ENCODE measurements at places on chromosomes 3 and 15.

- no peak for DNase-seq
These were observed 8.1 kb downstream of the ABTB1 start for GRCh38 chr3:127680798-127681221.

- DNase-seq: no peak
These were observed 38.5 kb upstream of the CTSH start for GRCh38 chr15:78983146-78983918.

- DNase-seq: no peak
These were observed 243.1 kb upstream of the LRRFIP2 start for GRCh38 chr3:37417297-37418082.

DNA sequence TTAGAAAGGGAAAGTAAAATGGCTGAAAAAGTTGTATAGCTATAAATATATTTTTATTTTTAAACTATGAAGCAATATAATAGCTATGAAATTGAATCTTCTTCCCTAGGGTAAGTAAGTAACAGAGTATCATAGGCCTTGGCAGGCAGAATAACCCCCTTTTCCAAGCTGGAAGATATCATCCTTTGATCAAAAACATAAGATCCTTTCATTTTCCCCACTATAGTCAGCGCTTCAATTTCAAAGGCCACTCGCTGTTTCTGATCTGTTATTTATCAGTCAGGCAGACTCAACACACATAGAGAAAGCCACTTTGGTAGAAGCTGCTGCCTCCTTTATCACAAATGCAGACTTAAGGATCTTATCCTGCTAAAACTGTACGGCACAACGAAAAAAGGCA lies 74.0 kb upstream of the UBE2E2 start:
- no peak for DNase-seq

DNA sequence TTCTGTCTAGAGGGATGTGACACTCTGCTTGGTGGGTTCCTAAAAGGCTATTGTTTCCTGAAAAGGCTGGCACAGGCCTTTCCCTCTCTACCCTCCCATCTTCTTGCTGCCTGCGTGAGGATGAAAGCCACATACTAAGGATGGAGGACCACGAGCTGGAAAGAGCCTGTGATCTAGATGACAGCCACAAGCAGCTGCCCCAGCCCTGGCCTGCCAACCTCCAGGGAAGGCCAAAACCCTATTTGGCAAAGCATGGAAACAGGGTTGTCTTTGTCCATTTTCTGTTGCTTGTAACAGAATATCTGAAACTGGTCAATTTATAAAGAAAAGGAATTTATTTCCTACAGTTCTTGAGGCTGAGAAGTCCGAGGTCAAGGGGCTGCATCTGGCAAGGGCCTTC lies 144.5 kb downstream of the FBLN2 start:
- no peak for DNase-seq

DNA sequence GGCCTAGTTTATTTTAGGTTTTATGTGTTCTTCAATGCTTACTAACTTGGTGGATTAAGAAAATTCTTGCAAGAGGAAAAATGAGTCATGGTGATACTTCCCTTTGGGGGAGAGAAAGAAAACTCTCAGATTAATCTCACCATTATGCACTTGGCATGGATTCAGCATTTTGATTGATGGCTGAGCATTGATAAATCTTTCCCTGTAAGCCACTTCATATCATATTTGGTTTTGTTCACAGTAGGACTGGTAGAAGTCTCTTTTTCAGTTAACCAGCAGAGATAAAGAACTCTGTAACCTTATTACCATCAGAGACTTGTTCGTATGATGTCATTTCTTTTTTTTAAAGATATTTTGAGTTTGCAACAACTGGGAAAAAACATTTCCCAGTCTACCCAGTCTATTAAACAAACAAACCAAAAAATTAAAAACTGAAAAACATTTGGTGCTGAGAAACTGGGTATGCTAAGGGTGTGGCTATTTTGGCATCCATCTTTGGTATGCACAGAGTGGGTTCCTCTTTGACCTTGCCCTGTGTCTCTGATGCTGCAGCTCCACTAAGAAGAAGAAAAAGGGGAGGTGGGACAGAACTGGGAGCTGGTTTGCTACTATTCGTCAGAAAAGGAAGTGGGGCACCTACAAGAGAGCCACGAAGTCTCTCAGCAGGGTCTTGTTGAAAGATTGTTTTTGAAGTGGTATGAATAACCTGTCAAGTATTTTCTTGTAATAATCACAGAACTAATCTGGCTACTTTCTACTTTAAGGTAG lies 17.2 kb downstream of the TMOD3 start:
- no peak for DNase-seq

DNA sequence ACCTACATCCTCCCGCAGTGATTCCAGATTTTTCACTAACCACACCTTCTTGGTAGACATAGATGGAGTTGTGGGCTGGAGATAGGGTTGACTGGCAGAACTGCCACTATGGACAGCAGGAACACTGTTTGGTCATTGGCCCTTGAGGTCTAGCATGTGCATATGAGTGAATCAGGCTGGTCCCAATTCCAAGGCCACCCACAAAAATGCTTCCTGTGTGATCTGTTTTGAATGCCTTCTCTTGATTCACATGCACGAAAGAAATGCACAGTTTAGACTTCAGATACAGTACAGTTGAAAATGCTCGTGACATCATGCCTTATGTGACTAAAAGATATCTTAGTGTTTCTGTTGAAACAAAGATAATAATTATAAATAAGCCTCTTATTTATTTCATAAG lies 285.8 kb upstream of the SEMA6D start:
- no peak for DNase-seq

DNA sequence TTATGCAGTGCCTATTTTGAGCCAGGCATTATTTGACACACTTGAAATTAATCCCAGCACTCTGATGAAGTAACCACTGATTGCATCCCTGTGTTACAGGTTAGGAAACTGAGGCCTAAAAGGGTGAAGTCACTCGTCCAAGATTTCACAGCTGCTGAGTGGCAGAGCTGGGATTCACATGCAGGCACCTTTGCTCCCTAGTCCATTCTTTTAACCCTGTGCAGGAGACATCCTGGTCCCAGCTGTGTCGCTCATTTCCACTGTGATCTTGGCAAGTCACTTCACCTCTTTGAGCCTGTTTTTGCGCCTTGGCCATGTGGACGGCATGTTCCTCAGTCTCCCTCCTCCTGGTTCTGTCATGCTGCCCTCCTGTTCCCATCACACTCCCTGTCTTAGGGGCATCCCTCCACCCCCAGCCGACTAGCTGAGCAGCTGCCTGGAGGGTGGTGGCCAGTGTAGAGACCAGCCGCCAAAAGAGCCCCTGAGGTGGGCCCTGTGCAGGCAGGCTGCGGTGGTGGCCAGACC lies 70.6 kb downstream of the SMAD6 start:
- no peak for DNase-seq

DNA sequence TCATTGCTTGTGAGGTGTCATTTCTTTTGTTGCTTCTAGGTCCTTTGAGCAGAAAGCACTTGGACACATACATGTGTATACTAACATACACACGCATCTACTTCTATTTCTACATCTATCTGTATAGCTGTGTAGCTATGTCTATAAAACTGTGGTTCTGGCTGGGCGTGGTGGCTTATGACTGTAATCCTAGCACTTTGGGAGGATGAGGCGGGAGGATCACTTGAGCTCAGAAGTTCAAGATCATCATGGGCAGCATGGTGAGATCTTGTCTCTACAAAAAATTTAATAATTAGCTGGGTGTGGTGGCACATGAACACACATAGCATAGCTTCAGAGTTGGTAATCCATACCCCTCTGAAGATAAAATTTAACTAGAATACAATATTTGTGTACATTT lies 65.0 kb upstream of the MAGI1 start:
- no peak for DNase-seq

DNA sequence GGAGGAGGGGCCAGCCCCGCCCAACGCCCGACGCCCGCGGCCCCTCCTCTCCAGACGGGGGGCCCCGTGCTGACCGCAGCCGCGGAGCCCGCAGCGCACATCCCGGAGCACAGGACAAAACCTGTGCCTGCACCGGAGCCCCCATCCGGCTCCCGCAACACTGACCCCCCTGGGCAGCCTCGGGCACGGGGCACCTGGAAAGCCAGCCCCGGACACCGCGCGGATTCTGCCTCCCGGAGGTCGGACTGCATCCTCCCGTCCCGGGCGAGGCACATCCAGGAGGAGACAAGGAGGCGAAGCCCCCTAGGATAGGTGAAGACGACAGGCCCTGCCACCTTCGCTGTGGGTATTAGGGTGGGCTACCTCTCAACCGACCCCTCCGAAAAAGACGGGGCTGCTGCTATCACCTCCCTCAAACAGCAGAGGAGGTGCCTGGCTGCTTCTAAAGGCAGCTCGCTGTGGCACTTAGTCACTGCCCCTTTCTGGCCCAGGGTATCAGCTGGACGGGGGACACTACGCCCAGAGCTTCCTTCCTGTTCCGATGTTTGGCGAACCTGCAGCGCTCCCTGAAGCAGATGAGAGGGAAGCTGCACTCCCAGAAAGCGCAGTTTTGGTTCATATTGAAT lies 10.6 kb downstream of the XXYLT1 start:
- DNase-seq: no peak

- no peak for DNase-seq
These were observed 482.6 kb downstream of the PLOD2 start for GRCh38 chr3:145678401-145678800.

- DNase-seq: peak; percentile 73
These were observed 67.8 kb downstream of the FMN1 start for GRCh38 chr15:33126559-33127290.

GRCh38 chr3:152330559-152330958 lies 61.8 kb downstream of the MBNL1 start:
- no peak for DNase-seq

DNA sequence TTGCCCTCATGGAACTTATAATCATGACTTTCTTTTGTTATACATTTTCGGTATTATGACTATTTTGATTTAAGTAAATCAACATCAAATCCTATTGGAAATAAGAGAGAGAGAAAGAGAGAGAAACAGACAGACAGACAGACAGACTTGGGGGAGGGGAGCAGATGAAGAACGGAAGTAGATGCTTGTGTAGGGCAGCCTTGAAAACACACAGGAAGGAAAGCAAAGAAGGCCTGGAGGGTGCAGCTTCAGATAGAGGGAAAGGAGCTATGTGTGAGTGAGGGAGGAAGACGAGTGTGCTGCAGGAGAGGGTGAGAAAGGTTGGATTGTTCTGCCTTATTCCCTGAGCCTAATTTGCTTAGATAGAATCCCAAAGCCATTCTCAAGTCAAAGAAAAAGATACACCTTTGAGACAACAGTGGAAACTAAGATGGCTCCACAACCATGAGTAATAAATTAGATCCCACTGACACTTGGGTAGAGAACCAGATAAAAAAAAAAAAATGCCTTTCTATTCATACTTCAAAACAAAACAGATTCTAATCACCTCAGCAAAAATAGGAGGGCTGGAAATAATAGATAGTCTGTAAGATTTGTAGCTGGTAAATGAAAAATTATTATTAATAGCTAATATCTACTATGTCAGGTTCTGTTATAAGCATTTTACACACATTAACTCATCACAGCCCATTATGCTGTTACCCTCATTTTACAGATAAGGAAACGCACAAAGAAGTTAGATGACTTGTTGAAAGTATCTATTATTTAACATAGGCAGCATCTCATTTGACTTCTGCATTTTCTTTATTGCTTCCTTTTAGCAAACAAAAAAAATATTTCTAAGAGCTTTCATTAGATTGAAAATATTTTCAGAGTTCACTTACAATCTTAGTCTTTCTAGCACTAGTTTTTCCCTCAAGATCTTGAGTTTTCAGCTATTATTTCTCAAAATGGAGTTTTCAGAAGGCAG lies 214.1 kb downstream of the TNIK start:
- DNase-seq: no peak

DNA sequence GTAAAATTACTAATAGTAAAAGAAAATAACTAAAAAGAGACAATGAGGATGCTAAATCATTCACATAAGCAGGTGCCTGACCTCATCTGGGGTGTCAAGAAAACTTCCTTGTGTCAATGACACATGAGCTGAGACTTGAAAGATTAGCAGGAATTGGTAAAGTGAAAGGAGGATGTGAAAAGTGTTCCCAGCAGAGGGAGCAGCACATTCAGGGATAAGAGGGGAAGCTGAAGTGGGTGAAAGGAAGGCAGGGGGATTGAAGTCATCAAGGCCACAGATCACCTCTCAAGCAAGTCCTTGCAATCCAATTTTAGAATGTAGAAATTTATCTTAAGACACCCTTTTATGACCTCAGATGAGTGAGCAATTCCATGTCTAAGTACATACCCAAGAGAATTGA lies 60.2 kb upstream of the ACP3 start:
- DNase-seq: peak; percentile 40

DNA sequence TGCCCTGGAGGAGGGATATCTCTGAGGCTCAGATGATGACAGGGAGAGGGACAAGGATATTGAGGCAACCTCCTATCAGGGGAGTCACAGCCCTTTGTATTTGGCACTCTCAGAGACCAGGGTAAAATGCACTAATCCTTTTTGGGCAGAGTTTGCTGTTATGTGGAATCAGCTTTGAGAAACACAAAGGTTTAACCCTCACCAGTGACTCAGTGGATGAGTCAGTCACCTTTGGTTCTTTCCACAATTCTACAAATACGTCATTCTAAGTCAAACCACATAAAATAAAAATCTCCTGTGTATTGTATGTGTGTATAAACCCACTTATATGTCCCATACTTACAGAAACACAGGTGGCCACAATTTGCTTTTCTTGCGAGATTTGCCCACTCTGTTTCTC lies 5.1 kb downstream of the LSAMP start:
- DNase-seq: no peak

GRCh38 chr3:43221076-43221475 lies 65.3 kb upstream of the SNRK start:
- no peak for DNase-seq

GRCh38 chr15:39273717-39274411 lies 307.0 kb upstream of the THBS1 start:
- no peak for DNase-seq

DNA sequence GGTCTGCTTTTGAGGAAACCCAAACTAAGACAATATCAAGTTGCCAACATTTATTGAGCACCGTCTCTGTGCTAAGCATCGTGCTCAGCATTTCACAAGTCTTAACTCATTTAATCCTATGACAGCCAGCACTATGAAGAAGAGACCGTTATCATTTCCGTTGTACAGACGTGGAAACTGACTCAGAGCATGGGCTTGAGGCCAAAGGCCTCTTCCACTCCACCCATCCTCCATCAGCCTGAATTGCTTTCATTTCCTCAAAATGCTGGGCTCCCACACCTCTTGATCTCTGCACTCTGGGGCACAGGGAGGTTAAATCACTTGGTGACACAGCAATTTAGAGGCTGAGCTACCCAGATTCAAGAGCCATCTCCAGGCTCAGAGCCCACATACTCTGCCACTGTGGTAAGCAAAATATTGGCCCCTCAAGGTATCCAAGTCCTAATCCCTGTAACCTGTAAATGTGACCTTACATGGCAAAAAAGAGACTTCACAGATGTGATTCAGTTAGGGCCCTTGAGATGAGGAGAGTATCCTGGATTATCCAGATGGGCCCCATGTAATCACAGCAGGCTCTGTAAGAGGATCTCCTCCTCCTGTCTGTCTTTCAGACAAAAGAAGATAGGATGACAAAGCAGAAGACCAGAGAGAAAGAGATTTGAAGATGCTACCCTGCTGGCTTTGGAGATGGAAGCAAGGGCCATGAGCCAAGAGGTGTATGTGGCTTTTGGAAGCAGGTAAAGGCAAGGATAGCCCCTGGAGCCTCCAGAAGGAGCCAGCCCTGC lies 24.3 kb upstream of the FLNB start:
- no peak for DNase-seq

Measured in HEK293T (cell line).